ENCODE measurements at places on chromosomes 6 and 20.

DNA sequence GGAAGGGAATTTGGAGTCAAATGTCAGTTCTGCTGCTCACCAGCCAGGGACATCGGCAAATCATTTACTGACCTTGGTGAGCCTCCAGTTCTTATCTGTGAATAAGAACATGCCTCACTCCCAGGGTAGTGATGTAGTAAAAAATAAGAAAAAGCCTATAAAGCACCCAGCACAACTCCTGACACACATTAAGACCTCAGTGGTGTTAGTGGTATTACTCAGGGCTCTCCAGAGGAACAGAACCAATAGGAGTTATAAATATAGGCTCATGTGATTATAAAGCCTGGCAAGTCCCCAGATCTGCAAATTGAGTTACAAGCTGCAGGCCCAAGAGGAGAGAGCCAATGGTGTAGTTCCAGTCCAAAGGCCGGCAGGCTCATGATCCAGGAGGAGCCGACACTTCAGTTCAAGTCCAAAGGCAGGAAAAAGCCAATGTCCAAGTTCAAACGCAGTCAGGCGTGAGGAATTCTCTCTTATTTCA is 71.3 kb upstream of the EYA2 start:
- DNase-seq, result no peak

- no peak for DNase-seq
These were observed 11.8 kb upstream of the IBTK start for GRCh38 chr6:82259389-82259788.

DNA sequence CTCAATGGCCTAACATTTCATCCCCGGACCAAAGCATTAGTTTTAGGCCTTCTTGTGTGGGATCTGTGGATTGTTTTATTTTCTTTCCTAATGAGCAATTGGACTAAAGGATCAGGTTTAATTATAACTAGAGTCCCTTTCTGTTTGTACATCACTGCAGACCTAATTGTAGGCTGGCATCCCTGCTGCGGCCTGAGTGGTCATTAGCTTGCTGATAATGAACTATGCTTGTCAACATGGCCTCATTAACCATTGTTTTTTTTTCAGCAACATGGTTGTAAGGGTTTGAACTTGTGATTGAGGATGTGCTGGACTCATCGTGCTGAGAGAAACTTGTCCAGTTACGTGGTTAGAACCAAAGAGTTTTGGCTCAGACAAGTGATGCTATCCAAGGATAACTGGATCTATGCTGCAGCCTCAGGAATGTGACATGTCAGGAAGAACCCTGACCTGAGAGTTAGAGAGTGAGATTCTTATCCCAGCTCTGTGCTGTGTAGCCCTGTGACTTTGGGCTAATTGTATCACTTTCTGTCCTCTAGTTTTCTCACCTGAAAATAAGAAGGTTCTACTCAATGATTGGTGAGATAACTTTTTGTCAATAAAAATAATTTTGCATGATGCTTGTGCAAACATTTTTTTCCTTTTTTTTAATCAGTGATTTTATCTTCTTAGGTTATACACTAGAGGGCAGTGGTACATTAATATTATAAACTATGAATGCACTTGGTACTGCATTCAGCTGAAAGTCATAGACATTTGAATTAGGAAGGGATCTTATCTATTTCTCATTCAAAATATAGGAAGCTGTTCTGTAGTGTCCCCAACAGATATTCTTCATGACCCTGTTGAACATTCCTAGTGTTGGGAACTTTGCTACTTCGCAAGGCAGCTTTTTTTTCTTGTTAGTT is 140.9 kb downstream of the RNF144B start:
- peak; percentile 13 for DNase-seq

- no peak for DNase-seq
These were observed 20.7 kb upstream of the AMD1 start for GRCh38 chr6:110853754-110854477.

- no peak for DNase-seq
These were observed 217.2 kb downstream of the OTOR start for GRCh38 chr20:16965401-16965800.

GRCh38 chr20:23042270-23042669 is 7.2 kb downstream of the SSTR4 start:
- DNase-seq, result no peak

- no peak for DNase-seq
These were observed 37.9 kb downstream of the VSTM2L start for GRCh38 chr20:37940858-37941257.

DNA sequence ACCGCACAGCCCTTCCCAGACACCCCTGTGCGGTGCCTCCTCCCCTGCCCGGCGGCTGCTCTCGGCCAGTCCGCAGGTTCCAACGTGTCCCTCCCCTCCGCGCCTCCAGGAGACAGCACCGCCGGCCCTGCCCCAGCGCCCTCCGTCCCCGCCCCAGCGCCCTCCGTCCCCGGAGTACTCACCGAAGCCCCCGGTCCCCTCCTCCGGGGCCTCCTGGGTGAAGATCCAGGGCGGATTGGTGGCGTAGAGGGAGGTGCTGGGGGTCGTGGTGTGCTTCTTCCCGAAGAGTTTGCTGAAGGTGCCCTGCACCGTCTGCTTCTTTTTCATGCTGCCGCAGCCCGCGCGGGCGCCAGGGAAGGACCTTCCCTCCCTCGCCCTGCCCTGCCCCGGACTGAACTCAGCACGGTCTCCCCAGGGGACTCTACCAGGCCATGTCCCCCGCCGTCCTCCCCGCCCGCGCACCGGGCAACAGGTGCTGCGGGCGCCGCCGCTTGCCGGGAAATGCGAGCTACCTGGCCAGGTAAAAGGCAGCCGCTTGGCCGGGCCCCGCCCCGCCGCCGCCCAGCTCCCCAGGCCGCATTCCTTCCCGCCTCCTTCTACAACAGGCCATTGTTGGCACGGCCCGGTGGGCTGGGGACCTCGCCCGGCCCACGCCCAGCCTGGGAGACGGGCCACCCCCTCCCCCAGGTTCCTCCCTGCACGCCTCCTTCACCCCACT is at the start of gene C6orf132:
C6orf132 (minus strand) TSS at position 503 of the 718 bp plus-strand sequence; CDS start at position 327, 176 bp downstream.
- no peak for DNase-seq

All from NCI-H2081 (cell line).